ENCODE measurements at places on chromosomes 2 and 18.

GRCh38 chr18:3081584-3081991 lies 68.6 kb upstream of the LPIN2 start:
- DNase-seq, result peak; percentile 74

GRCh38 chr18:32583431-32583830 lies 112.7 kb upstream of the GAREM1 start:
- no peak for DNase-seq

GRCh38 chr2:240479111-240479501 lies 43.6 kb downstream of the GPC1 start:
- no peak for DNase-seq

- DNase-seq, result no peak
Observed at GRCh38 chr2:89833116-89833779, 1141.8 kb downstream of the RPIA start.

DNA sequence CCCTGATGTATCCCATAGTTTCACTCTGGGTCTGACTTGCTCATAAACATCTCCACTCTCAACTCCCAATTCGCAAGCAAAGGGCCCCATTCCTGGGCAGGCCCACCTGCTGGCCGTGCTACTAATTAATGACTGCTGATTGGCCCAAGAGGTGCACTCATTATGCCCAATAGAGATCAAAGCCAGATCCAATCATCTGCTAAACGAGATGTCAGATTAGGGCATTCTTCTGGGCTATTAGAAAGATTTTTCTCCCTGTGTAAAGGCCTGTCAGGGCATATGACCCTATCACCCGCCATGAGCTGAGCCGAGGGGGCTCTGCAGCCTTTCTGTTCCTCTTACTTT lies 103.4 kb upstream of the HAAO start:
- no peak for DNase-seq

GRCh38 chr18:5510135-5510846 lies 33.5 kb downstream of the EPB41L3 start:
- DNase-seq, result peak; percentile 58

DNA sequence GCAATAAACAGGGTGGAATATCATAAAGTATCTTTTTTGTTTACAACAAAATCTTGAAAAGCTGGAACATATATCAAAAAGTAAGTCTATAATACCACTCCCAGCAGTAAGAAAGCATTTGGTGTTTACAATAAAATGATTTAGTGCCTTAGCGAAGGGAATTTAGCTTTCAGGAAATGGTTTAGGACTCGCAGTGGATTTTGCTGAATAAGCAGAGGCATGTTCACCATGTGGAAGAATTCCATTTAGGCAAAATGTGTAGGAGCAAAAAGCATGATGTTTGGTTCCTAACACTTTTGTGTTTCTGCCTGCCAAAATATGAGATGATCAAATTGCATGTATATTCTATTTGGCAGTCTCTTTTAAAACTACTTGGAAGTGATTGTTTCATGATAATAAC lies 163.6 kb downstream of the AGPS start:
- peak; percentile 36 for DNase-seq

DNA sequence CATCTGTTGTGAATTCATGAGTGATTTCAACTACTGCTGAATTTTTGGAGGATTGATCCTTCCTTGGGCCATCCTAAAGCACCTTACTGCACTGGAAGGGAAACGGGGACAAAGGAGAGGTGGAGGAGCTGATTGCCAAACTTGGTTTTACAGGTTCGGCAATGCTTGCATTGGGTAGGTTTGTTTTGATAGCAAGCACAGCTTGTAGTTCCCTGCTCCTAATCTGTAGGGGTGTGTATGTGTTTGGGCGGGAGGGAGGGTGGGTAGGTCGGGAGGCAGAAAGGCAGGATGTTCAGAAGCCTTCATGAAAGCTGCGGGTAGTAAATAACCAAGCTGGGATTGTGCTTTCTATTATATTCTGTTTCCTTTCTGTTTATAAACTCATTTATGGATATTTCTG lies 24.6 kb downstream of the PHLPP1 start:
- DNase-seq, result no peak

DNA sequence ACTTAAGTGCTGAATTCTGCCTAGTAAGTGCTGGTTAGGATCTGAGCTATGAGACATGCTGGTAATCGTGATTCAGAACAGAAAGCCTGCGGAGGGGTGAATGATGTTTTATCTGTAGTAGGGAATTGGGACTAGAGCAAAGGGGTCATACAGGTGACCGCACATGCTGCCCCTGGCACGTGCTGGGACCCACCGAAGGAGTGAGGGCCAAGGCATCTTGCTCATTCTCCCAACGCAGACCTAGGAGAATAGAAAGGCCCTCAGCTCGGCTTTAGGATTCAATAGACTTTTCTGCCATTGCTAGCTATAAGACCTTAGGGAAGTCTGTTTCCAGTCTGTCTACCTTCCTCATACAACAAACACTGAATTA lies 8.8 kb upstream of the SMAD7 start:
- DNase-seq, result no peak

DNA sequence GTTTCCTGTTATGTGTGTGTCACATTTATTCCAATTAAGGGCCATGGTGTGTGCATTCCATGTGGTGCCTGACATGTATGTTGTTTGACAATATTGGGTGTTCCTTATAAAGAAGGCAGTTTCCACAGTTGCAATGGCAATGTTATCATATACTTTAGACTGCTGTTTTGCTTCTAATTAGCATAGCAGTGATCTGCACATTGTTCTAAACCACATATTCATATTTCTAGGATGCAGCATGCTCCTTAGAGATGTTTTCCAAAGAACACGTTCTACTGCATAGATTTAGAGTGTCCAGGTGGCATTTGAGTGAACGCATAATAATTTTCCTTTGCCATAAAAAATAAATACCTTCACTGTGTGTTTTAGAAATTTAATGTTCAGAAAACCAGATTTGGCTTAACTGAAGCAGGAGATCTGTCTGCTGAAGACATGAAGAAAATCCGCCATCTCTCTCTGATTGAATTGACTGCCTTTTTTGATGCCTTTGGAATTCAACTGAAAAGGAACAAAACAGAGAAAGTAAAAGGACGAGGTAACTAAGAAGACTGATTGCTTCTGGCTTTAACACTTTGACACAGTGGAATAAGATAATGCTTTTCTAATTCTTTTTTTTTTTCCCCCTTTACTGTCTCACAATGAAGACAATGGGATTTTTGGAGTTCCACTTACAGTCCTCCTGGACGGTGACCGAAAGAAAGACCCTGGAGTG lies 143.7 kb downstream of the ARHGAP28 start:
- no peak for DNase-seq

DNA sequence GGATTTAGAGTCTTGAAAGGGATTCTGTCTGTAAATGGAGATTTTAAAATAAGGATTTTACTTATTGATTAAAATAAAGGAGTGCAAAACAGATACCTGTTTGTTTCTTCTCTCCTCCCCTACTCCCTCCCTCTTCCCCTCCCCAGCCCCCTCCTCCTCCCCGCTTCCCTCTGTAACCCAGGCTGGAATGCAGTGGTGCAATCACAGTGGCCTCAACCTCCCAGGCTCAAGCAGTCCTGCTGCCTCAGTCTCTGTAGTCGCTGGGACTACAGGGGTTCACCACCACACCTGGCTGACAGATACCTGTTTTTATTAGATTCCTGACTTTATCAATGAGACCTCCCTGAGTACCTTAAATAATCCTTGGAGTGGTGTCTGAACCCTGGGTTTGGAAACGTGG lies 57.1 kb downstream of the OXER1 start:
- no peak for DNase-seq

DNA sequence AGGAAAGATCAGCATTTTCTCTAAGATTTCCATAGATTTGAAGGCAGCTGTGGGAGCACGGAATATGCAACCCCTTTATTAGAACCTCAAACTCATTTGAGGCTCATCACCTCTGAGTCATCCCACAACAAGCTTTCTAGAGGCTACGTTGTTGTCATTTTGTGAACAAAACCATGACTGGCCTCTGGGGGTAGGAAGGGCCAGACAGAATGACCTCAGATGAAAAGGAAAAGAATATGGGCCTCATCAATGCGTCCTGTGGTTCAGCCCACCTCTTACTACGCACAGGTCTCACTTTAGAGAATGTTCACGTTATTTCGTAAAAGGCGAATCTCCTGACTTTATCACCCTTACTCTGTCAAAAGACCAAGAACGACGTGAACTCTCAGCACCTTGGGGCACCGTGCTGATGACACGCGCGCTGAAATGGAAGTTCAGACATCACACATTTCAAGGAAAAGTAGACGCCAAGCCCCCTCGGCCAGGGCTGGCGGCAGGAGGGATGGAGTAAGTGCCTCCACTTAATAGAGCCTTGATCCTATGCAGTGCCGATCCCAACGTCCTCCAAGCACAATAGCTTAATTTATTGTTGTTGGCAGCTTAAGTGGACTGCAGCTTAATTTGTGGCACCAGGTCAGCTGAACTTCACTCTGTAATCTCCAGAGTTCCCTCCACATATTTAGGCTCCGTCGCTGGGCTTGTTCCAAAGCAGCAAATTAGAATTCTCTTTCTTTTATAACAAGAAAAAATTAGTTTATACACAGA lies 208.3 kb downstream of the EIPR1 start:
- DNase-seq, result peak; percentile 63
